Uterine smooth muscle cell (primary cell): ENCODE measurements at places on chromosomes 2 and 18. TPM values are rescaled to one million over a fixed set of nuclear protein-coding genes. Genes with fewer than 3 reads are reported as not detected.

The MARCHF4 gene
- 2.4 and 3.1 TPM in 2 replicates for total RNA-seq

The TSPYL6 gene
- not detected in 2 replicates for total RNA-seq

The SOX11 gene
- total RNA-seq, result 0.37 and 0.66 TPM in 2 replicates

The MAP3K19 gene
- not detected in 2 replicates for total RNA-seq

The LPIN1 gene
- total RNA-seq, result 115 and 126 TPM in 2 replicates

The MAL gene
- not detected in 2 replicates for total RNA-seq

The MFSD2B gene
- total RNA-seq, result under 0.01 and 0.11 TPM in 2 replicates

The NT5C1B gene
- 0.33 TPM in 1 of 2 replicates, not detected in the other for total RNA-seq

The SNTG2 gene
- total RNA-seq, result 0.11 TPM in 1 of 2 replicates, not detected in the other

The MYO3B gene
- total RNA-seq, result under 0.01 TPM in 2 replicates

The GAREM2 gene
- 0.22 and 0.50 TPM in 2 replicates for total RNA-seq

The CERS6 gene
- total RNA-seq, result 14.2 and 19.6 TPM in 2 replicates

The COBLL1 gene
- 9.1 and 14.5 TPM in 2 replicates for total RNA-seq

The KCNE4 gene
- total RNA-seq, result 12.6 and 13.9 TPM in 2 replicates

The COL3A1 gene
- 841 and 1,747 TPM in 2 replicates for total RNA-seq

The BCL2 gene
- total RNA-seq, result 2.7 and 3.6 TPM in 2 replicates

The NT5DC4 gene
- 0.11 TPM in 1 of 2 replicates, not detected in the other for total RNA-seq

The GULP1 gene
- 68.8 and 80.1 TPM in 2 replicates for total RNA-seq

The SLC14A1 gene
- 13.3 and 34.7 TPM in 2 replicates for total RNA-seq

The PSTPIP2 gene
- total RNA-seq, result 3.1 and 4.0 TPM in 2 replicates

The CERKL gene
- under 0.01 and 0.11 TPM in 2 replicates for total RNA-seq

The SP110 gene
- total RNA-seq, result 3.6 and 4.2 TPM in 2 replicates

The PSMA8 gene
- not detected in 2 replicates for total RNA-seq

The EVA1A gene
- 35.9 and 46.4 TPM in 2 replicates for total RNA-seq

The LMAN2L gene
- total RNA-seq, result 24.0 and 33.0 TPM in 2 replicates

The ELAC1 gene
- 6.1 and 7.0 TPM in 2 replicates for total RNA-seq

The FBXO41 gene
- 2.1 and 3.4 TPM in 2 replicates for total RNA-seq
